SJSA1 (cell line): ENCODE measurements at places on chromosomes 2 and 18. TPM values are rescaled to one million over a fixed set of nuclear protein-coding genes. Genes with fewer than 3 reads are reported as not detected.

GRCh38 chr2:218437969-218438368, 19.0 kb downstream of the VIL1 start:
- no peak for DNase-seq

DNA sequence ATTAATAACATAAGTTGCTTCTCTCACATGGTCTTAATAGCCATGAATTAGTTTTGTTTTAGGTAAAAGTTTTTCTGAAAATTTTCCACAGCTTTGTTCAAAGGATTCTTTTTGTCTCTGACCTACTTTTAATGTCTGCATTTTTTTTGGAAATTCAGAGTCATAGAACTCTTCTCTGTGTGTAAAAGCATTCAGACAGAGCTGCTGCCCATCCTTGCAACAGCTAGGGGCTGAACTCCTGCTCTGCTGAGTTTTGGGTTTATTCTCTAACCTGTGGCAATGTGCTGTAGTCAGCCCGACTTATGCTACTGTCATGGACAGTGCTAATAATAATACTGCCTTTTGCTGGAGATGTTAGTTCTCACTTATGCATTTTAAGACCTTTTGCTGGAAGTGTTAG, 44.1 kb downstream of the RALBP1 start:
- DNase-seq: no peak

- no peak for DNase-seq
Observed at GRCh38 chr2:135299165-135299564, 231.9 kb downstream of the ZRANB3 start.

DNA sequence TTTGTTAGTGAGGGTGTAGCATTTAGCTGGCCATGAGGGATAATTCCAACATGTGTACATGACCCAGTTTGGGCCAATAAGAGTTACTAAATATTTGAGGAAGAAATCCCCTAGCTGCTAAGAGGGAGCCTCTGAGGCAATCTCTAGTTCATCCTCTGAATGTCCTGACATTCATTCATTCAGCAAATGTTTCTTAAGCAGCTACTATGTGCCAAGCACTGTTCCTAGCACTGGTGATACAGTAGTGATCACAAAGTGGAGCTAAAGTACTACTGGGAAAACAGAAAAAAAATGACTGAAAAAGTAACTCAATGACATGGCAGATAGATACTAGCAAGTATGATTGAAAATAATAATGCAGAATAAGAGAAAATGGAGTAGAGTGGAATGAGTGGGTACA, 79.8 kb upstream of the PID1 start:
- no peak for DNase-seq

GRCh38 chr2:20594957-20595356, 55.9 kb downstream of the HS1BP3 start:
- DNase-seq: no peak

DNA sequence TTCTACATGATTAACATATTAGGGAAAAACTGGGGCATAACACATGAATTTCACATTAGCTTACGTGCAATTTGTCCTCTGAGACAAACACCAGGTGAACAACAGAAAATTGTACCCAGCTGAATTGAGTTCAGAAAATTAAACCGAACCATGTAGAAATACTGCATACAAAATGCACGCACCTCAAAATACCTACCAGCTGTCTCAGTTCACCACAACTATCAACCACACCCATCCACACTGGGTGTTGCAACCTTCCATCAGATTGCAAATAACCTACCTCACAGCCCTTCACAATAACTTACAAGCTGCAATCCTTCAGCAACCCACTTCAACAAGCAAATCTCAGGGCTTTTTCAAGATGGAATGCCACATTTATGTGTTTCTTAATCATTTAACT, 55.9 kb downstream of the UNC50 start:
- no peak for DNase-seq

- no peak for DNase-seq
Observed at GRCh38 chr2:240043279-240043989, 9.9 kb downstream of the OR6B3 start.

GRCh38 chr18:24656050-24656449, 195.6 kb downstream of the HRH4 start:
- no peak for DNase-seq

GRCh38 chr2:201971531-201972228, 62.0 kb upstream of the FZD7 start:
- peak; percentile 53 for DNase-seq

GRCh38 chr2:218578272-218578877, 9.7 kb downstream of the CNOT9 start:
- no peak for DNase-seq

DNA sequence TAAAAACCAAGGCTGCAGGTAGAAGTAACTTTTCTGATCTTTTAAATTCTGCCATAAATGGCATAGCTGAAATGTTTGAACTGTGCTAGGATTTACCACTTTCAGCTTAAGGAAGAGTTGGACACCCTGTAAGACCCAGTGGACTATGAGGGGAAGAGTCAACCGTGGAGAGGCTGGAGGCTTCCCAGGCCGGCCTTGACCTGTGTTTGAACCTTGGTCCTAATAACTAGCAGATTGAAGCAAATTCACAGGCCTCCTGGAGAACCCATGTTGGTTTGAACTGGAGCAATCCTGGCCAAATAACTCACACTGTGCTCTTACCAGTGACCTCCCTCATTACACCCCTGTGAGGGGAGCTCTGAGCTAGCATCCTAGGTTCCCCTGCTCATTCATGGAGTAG, 87.2 kb upstream of the ALPP start:
- DNase-seq: no peak

DNA sequence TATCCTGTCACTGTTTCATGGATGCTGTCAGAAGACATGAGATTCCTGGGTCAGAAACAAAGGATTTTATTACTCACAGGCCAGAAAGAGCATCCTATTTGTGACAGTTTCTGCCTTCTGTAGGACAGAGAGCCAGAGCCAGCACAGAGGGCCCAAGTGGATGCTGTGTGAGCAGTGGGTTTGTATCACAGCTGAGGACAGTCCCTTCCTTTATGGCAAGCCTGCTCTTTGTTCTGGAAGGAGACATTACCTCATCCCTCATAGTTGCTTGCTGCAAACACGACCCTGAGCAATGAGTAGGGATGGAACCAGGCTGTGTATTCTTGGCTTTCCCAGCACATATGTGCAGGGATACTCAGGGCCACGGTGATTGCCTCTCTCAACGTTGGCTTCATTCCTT, 41.6 kb downstream of the ARHGEF4 start:
- no peak for DNase-seq

GRCh38 chr18:75226286-75226955, 15.8 kb downstream of the TSHZ1 start:
- DNase-seq: no peak

- no peak for DNase-seq
Observed at GRCh38 chr2:230660294-230661060, 52.2 kb upstream of the CAB39 start.

DNA sequence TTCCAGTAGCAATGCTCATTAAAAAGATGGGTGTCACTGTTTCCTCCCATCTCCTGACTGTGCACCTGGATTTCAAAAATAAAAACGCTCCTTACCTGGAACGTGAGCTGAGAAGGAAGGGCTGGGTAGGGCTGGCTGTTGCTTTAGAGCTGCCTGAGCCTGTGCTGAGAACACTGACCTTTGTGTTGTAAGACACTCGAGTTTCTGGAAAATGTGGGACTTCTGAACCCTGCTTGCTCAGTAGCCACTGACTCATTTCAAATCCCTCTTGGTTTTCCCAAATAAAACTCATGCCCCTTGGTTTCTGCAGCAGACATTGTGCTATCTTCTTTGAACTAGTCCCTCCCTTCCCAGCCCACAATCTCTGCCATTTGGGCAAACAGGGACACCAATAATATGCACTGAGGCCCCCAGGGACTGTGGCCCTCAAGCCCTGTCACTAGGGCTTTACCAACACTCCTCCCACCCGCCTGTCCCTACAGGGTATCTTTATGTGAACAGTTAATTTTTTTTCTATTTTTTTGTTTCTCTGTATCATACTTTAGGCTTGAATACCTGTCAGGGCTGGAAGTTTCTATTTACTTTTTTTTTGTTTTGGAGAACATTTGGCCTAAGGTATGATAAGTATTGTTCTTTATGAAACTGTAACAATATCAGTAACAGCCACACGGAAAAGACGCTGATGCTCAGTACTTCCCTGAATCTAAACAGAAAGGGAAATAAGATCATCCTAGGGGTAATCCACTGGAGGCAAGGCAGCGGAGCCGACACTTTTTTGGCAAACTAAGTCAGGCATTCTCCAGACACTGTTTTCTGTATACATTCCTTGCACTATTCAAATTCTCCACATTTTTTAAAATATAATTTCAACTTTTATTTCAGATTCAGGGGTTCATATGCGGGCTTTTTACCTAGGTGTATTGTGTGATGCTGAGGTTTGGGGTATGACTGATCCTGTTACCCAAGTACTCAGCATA, 280.2 kb downstream of the STK39 start:
- DNase-seq: no peak

GRCh38 chr2:242034996-242035814, 165.7 kb downstream of the RTP5 start:
- no peak for DNase-seq

- DNase-seq: peak; percentile 10
Observed at GRCh38 chr18:9690418-9691188, 17.5 kb upstream of the RAB31 start.

DNA sequence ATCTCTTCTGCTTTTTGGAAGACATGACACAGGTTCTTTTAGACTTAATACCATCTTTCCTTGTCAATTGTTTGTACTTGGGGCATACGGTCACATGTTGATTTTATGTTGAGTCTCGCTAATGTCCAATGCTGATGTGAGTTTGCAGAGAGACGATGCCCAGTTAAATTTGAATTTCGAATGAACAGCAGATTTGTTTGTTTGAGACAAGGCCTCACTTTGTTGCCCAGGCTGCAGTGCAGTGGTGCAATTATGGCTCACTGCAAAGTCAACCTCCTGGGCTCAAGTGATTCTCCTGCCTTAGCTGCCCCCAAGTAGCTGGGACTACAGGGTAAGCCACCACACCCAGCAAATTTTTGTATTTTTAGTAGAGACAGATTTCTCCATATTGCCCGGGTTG, 473.5 kb downstream of the RIT2 start:
- DNase-seq: no peak

DNA sequence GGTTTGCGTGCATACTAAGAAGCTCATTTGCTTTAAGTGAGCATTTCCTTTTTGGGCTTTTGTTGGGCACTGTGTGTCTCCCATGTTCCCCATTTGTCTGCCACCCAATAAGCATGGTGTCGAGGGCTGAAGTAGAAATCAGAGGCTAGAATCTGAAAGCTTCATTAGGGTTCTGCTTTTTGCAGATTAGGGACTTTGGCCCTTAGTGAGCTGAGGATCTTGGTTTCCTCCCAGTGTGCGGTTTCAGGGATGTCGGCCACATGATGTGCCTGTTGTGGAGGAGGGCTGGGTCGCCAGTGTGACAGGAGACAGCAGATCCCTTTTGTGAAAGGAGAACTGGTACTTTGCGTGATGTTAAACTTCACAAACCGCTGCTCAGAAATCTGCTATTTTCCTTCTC, 41.1 kb downstream of the PLEKHB2 start:
- no peak for DNase-seq

DNA sequence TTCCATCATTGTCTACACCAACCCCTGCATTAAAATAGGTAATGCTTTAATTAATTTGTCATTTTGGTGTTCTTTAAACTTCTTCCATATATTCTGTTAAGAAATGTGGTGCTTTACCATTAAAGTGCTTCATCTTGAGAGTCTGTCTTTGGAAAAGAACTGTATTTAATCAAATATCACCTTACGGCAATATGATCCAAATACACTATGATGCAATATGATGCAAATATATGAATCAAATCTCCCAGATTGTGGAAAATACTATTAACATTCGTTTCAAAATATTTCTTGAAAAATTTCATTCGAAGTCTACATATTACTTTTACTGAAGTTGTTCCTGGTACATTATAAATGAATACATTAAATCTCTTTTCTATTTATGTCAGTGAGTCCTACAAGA, 23.0 kb downstream of the VPS4B start:
- DNase-seq: no peak

DNA sequence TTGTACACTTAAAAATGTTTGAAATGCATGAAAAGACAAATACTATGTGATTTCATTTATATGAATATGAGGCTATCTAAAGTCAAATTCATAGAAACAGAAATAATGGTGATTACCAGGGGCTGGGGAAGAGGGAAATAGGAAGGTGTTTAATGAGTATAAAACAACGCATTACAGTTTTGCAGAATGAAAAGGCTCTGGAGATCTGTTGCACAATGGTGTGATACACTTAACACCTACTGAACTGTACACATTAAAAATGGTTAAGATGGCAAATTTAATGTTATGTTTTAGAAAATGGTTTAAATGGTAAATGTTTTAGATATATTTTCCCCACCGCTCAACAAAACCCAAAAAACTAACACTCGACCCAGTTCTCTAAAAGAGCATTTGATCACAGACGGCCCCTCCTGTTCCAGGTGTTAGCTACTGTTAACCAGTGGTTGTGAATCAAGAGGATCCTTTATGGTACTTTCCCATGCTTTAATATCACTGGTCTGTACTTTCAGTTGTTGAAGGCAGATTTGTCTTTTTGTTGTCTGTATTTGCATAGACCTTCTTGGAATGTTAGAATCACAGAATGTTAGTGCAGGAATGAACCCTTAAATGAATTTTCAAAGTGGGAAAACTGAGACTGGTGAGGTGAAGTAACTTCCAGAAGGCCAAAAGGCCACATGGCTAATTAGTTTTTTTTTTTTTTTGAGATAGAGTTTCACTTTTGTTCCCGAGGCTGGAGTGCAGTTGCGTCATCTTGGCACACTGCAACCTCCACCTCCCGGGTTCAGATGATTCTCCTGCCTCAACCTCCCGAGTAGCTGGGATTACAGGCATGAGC, 10.2 kb downstream of the RAB10 start:
- DNase-seq: no peak

DNA sequence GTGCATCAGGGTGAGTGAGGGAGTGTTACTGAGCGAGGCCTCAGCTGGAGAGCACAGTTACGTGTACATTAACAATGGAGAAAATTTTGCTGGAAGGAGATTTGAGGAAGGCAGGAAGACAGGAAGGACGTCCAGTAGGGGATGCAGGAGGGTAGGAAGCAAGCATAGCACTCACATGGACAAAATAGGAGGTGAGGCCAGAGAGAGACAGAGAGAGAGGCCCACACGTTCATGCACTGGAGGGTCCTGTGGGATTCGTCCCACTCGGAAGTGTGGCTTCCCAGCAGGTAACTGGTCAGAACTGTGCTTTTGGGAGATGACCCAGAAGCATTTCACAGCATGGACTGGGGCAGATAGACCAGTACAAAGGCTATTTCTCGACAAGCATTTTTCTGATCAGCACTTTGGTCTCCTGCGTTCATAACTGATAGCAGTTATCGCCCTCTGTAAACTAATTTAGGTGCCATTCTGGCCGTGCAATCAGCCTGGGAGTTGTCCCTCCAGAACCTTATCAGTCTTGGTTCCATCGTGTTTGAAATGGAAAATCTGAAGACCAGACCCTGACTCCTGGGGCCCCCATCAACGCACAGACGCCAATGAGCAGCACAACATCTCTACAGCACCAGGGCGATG, 5.7 kb downstream of the LCT start:
- no peak for DNase-seq

ATP6V1C2 gene
- total RNA-seq: 0.13 TPM in 1 of 2 replicates, not detected in the other

ASB18 gene
- total RNA-seq: 1.1 TPM in 1 of 2 replicates, not detected in the other

LCT gene
- total RNA-seq: not detected in 2 replicates

IL1R1 gene
- 10.0 and 12.7 TPM in 2 replicates for total RNA-seq

NT5DC4 gene
- total RNA-seq: not detected in 2 replicates

CDH19 gene
- total RNA-seq: not detected in 2 replicates

ALPI gene
- not detected in 2 replicates for total RNA-seq

CNGA3 gene
- not detected in 2 replicates for total RNA-seq

OXER1 gene
- not detected in 2 replicates for total RNA-seq

WNT6 gene
- total RNA-seq: not detected in 2 replicates

CHRND gene
- total RNA-seq: not detected in 2 replicates

LRP2 gene
- total RNA-seq: 0.11 and 0.13 TPM in 2 replicates

EMILIN1 gene
- total RNA-seq: 168 and 170 TPM in 2 replicates

SAG gene
- not detected in 2 replicates for total RNA-seq

LGALSL gene
- total RNA-seq: 3.9 and 4.4 TPM in 2 replicates
